ENCODE measurements at places on chromosomes 1 and 21.

DNA sequence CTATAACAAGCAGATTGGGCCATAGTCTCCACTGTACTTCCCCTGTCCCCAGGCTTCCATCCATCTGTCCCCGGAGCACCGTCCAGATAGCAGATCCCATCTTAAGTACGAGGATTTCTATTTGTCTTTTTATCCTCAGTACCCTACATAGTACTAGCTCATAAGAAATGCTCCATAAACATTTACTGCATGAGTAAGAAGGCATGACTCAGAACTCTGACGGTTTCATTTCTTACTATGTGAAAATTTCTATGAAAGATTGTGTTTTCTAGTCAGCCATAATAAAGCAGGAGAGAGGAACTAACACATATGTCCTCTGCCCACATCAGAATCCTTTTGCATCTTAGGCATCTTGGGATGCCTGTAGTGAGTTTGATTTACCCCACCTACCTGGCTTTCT, 49.5 kb downstream of the CHD1L start:
- DNase-seq, result no peak

DNA sequence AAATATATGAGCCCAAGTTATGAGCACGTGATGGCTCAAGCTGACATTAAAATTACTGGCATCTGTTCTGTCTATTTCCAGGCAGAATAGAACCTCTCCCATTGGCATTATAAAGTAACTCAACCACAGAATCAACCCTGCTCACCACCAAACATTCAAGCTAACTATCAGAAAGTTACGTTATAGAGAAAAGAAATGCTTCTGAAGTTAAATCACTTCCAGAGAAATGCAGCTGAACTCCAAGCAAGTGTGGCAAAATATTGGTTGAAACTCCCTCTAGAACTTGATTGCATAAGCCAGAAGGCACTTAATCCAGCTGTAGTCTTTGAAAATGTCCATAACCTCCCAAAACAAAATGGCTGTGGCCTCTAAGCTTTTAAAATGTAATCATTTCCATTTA, 36.2 kb upstream of the UBE2U start:
- DNase-seq, result no peak

GRCh38 chr21:33096426-33096825, 26.5 kb downstream of the OLIG1 start:
- DNase-seq, result no peak

- DNase-seq, result no peak
These were observed 11.7 kb downstream of the SEMA4A start for GRCh38 chr1:156165083-156165482.

- DNase-seq, result no peak
These were observed 152.3 kb upstream of the SPAG17 start for GRCh38 chr1:118337346-118337745.

- DNase-seq, result no peak
These were observed 26.7 kb downstream of the SNX7 start for GRCh38 chr1:98688110-98688739.

- no peak for DNase-seq
These were observed 70.4 kb upstream of the VCAM1 start for GRCh38 chr1:100649146-100649545.

DNA sequence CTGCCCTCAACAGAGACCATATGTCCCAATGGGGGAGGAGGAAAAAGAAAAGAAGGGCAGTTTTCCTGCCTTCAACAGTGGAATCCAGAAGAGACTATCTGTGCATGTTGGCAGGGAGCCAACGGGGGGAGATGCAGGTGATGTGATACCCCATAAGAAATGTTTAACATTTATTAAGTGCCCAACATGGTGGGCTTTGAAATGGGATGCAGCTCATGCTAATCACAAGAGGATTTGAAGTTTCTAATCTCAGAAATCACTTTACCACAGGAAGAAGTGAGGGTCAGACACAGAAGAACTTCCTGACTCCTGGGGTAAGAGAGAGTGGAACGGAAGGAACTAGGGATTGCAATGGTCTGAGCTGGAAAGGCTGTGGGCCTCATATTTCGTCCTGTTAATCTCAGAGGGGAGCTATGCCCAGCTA, 16.2 kb downstream of the CSRP1 start:
- no peak for DNase-seq

GRCh38 chr1:92461364-92462097, 25.2 kb downstream of the GFI1 start:
- peak; percentile 11 for DNase-seq

GRCh38 chr1:158969855-158970254, 38.5 kb downstream of the PYHIN1 start:
- no peak for DNase-seq

- no peak for DNase-seq
These were observed 42.4 kb upstream of the LRRC8C start for GRCh38 chr1:89590341-89591080.

DNA sequence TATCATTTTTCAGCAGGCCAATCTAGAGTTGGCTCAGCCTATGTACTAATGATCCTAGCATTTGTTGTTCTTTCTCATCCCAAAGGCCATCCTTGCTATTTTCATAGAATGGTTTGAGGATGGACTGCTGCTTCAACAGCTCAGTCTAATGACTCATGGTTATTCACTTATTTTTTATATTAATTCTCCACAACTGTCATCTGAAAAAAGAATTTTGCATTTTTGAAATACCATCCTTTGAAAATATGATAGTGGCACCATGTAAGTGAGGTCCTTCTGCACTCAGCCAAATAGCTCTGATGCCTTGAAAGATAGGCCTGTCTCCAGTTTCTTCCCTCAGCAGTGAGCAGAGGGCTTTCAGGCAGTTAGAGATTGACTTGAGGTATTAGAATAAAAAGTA, 377.5 kb downstream of the LMO4 start:
- no peak for DNase-seq

GRCh38 chr1:52427152-52427551, 22.8 kb downstream of the PRPF38A start:
- no peak for DNase-seq

DNA sequence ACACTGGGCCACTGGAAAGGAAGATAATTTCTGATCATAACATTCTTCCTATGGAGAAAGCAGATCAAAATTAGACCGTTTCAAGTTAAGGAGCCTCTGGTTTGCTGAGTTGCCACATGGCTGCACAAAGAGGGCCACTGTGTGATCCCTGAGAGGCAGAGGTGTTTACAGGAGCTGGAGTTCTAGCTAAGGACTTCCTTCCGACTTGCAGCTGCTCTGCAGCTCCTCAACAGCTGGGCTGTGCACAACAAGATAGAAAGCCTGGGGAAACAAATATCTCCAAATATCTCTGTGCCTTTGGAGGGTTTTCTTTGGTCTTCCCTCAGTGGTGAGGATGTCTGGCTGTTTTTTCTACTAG, 26.8 kb downstream of the GADD45A start:
- no peak for DNase-seq

DNA sequence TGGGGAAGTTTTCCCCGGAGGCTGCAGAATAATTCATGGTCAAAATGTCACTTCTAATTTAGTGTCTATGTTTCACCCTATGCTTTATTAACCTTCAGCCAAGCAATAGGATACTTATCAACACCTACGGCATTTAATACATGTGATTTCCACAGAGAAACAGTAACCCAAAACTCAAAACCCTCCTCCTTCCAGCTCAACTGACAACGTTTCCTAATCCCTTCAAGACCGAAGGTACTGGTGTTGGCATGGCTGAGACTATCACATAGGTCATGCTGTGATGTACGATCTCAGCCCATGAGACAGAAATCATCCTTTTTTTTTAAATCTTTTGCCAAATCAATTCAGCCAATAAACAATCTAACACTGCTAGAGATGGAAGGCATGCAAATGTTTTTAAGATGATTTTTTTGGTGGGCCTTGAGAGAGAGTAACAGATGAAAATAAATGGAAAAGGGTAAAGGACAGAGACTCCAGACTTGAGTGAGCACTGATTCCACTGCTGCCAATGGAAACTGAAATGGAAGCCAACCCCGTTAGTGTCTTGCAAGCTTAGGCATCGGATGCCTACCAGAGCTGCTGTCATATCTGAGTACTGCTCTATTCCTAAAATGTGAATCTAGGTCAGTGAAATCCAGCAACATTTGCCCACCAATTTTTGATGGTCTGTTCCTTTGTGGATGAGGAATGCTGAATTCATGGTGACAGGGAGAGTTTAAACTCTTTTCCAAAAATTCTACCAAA, 63.4 kb upstream of the BCL10 start:
- DNase-seq, result no peak

- DNase-seq, result peak; percentile 18
These were observed 543.0 kb upstream of the DAB1 start for GRCh38 chr1:57966751-57967406.

DNA sequence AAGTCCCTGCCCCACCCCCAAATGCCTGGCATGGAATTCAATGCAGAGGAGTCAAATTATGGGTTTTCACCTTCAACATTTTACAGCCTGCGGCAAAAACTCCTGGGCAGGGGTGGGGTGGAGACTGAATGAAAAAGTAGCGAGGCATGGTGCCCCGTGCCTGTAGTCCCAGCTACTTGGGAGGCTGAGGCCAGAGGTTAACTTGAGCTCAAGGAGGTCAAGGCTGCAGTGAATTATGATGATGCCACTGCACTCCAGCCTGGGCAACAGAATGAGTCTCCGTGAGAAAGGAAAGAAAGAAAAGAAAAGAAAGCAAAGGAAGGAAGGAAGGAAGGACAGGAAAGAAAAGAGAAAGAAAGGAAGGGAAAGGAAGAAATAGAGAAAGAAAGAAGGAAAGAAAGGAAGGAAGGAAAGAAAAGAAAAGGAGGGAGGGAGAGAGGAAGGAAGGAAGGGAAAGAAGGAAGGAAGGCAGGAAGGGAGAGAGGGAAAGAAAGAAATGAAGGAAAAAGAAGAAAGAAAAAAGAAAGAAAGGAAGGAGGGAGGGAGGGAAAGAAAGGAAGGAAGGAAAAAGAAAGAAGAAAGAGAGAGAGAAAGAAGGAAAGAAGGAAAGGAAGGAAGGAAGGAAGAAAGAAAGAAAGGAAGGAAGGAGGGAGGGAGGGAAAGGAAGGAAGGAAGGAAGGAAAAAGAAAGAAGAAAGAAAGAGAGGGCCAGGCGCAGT, 11.1 kb downstream of the LEMD1 start:
- no peak for DNase-seq

- no peak for DNase-seq
These were observed 68.9 kb downstream of the CCDC185 start for GRCh38 chr1:223462047-223462630.

GRCh38 chr21:38809198-38809878, 3.6 kb downstream of the ETS2 start:
- DNase-seq, result no peak

DNA sequence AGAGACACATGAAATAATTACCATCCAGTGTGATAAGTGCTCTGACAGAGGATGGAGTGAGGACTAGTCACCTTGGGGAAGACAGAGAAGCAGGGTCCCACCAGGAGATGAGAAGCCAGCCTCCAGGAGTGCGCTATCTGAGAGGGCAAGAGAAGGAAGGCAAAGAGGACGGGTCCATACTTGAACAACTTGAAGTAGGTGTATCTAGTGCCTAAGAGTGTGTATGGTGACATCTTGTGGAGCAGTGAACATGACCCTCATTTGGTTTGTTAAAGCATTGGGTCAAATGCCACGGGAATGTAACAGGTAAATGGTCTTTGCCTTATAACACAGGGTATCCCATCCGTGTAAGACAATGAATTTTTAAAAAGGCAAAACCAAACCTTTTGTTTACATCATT, 39.8 kb downstream of the MRPL39 start:
- DNase-seq, result no peak

- peak; percentile 66 for DNase-seq
These were observed 57.4 kb upstream of the MTF2 start for GRCh38 chr1:93021539-93022134.

- no peak for DNase-seq
These were observed 97.0 kb upstream of the CD34 start for GRCh38 chr1:208007938-208008342.

- no peak for DNase-seq
These were observed 109.2 kb downstream of the TTLL7 start for GRCh38 chr1:83889707-83890106.

DNA sequence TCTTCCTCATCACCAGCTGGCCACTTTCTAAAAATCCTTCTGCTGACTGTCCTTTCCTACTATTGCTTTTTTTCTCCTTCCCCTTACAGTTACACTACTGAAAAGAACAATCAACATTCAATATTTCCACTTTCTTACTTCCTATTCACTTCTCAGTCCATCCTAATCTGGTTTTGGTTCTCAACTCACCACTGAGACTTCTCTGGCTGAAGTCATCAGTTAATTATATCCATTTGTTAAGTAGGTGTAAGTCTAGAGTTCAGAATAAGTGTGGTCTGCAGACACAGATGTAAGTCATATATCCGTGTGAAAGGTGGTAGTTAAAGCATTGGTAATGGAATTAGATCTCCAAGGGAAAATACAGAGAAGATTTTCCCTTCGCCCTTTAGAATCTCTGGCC, 21.4 kb downstream of the PEA15 start:
- DNase-seq, result no peak

DNA sequence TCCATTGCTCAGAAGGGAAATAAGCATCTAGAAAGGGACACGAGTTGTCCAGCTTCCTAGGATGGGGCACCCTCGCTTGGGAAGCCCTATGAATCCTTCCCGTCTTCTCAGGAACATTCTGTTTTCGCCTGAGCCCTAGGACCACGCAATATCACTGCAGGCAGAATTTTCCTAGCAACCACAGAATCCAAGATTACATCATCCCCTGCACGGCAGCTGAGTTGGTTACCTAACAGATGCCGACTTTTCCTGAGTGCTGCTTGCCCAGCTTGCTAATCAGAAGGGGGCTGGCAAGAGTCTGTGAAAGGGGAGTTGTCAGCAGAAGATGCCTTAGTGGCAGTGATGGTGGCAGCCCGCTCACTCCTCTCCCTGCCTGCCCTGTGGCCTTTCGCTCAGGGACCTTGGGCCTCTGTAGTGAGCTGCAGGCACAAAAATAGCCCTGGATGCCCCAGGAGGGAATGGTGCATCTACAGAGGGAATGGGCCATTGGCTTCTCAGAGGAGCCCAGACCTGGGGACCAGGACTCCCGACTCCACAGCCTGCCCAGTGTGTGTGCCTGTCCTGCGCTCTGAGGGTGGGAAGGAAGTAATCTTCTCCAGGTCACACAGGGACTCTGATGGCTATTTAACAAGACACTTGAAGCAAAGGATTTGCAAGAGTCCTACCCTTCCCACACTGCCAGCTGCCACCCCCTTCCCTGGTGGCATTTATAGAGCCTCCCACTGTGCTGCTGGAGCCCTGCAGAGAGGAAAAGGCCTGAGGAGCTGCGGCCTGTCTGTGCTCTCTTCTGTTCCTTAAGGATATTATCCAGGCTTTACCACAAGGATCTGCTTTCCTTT, 28.9 kb upstream of the CLSTN1 start:
- DNase-seq, result no peak

DNA sequence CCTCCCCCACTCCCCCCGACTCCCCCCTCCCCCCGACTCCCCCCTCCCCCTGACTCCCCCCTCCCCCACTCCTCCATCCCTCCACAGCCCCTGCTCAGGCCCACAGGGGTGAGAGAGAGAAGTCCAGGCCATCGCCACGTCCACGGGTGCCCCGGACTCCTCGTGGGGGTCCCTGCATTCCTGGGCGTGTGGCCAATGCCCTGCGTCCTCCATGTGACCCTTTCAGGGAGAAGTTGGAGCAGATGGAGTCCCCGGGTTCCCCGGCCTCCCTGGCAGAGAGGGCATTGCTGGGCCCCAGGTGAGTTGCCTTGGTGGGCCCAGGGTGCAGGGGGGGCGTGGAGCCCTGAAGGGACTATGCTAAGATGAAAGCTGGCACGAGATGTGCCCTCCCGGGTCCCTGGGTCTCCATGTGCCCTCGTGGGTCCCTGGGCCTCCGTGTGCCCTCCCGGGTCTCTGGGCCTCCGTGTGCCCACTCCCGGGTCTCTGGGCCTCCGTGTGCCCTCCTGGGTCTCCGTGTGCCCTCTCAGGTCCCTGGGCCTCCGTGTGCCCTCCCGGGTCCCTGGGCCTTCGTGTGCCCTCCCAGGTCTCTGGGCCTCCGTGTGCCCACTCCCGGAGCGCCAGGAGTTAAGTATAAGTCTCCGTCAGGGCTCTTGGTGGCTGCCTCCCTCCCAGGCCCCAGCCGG, 52.0 kb downstream of the SLC19A1 start:
- DNase-seq, result no peak
